ENCODE measurements at places on chromosomes 12 and 14.

GRCh38 chr12:73235387-73235786 is 963.2 kb downstream of the TRHDE start:
- no peak for DNase-seq

GRCh38 chr14:29645117-29645516 is 282.5 kb downstream of the PRKD1 start:
- no peak for DNase-seq

- no peak for DNase-seq
Observed at GRCh38 chr12:51675071-51675803, 84.2 kb downstream of the SCN8A start.

- DNase-seq, result no peak
Observed at GRCh38 chr14:38090506-38090905, 117.2 kb upstream of the SSTR1 start.
